ENCODE measurements at places on chromosomes 16 and 17. TPM values are rescaled to one million over a fixed set of nuclear protein-coding genes. Genes with fewer than 3 reads are reported as not detected.

The PRR11 gene
- total RNA-seq: 28.6 TPM

The CLDN6 gene
- total RNA-seq: not detected

The TVP23A gene
- not detected for total RNA-seq

The KLHL36 gene
- 103 TPM for total RNA-seq

The PIRT gene
- total RNA-seq: not detected
